Stimulated activated CD4-positive, alpha-beta T cell treated with anti-CD3 and anti-CD28 coated beads, Interleukin-1b, Interleukin-23, amount 100 ng/mL, for 48 hours (primary cell): ENCODE measurements at places on chromosomes 5 and 9.
A peak's percentile ranks its signal among the peaks of the same experiment; 100 is the strongest.

GRCh38 chr5:139958432-139959148 is 84.5 kb downstream of the NRG2 start:
- no peak for DNase-seq

- no peak for DNase-seq
These were observed 368 bp downstream of the SURF1 start for GRCh38 chr9:133355881-133356357.

- no peak for DNase-seq
These were observed 104.6 kb downstream of the MED10 start for GRCh38 chr5:6273749-6274148.

- no peak for DNase-seq
These were observed 624.5 kb downstream of the RAB3C start for GRCh38 chr5:59207401-59207800.

- no peak for DNase-seq
These were observed 1.5 kb upstream of the IL7R start for GRCh38 chr5:35855187-35855586.

DNA sequence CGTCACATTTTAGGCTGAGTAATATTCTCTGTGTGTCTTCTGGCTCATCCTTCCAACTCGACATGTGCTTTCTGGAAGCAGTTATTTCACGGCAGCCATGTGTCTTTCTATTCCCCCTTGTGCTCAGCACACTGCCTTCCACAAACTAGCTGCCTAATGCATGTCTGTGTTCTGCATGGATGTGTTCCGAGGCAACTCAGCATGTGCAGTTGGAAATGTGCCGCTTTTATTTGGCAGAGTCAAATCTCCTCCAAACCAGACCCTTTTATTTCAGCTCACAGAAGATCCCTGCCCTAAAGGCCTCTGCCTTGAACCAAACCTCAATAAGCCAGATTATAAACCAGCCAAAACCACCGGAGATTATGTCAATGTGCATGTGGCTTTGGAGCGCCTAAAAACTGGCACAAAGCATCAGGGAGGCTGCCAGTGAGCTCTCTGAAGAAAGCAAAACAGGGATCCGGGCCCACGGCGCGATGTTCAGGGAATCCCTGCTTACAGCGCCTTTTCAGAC is 360.2 kb downstream of the DEPDC1B start:
- no peak for DNase-seq

DNA sequence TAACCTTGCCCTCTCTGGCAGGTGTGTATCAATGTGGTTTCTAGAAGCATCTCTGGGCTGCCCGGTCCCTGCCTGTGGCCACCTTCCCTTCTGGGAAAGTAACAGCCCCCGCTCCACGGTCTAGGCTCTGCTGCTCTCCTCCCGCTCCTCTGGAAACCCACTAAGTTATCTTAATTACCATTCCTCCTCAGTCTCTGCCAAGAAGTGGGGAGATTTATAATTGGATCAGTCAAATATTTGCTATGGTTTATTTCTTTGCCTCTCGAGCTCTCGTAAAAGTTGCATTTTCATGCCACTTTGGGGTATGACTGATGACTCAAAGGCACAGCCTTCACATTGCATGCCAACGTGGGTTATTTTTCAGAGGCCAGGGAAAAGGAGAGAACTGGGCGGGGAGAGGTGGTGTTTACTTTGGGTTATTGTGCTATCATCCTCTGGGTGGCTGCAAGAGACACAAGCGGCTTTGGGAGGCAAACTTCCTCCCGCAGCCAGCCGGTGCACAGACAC is 205.3 kb upstream of the WWC1 start:
- DNase-seq: no peak

GRCh38 chr9:35220659-35221338 is 59.0 kb downstream of the UNC13B start:
- DNase-seq: no peak

- DNase-seq: no peak
These were observed 31.1 kb downstream of the RORB start for GRCh38 chr9:74528207-74528606.

DNA sequence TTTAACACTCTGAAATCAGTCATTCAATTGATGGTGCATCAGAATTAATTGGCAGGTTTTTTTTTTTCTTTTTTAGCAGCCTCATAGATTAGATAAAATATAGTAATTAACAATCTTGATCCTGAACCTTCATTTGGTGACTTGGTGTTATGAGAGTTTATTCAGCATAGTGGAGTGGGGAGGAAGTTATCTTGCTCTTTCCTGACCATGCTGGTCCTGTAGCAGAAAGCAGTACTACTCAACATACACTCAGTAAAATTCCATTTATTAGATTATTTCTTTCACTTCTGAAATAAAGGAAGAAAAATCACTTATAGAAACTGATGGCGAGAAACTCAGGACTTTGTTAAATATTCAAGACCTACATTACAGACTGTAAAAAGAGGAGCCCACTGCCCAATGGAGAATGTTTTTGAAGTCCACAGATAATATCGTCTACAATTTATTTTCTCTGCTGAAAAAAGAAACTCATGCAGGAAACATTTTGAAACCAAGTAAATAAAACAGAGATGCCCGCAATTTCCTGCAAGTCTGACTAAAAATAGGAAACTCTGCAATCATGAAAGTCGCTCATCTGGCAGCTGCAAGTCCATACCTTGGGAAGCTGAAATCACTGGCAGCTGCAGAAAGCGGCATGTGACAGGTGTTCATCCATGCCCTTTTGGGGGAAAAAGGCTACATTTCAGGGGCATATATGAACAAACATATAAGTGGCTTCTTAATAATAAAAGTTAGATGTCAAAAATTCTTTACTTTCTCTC is 233.2 kb upstream of the RFX3 start:
- DNase-seq: no peak

- no peak for DNase-seq
These were observed 1731.2 kb upstream of the CDH6 start for GRCh38 chr5:29462241-29462640.

DNA sequence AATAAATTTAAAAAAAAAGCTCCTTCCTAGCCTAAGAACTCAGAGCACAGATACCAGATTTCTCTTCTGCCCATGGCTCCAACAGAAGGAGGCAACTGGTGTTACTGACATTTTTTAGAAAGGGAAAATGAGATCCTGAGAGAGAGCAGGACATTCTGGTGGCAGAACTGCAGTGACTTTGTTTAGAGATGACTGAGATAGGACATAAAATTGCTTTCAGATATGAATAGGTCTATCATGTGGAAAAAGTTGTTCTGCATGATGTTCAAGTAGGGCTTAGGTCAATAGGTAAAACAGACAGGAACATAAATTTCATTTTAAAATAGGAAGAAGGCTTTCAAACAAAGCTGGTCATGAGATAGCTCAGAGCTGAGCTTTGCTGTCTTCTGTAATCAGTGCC is 49.6 kb downstream of the NIPAL4 start:
- DNase-seq: no peak

GRCh38 chr5:82911910-82912309 is 165.3 kb downstream of the TMEM167A start:
- DNase-seq: no peak

GRCh38 chr5:142012186-142012785 is 541 bp downstream of the GNPDA1 start:
- DNase-seq: peak; percentile 71

- peak; percentile 63 for DNase-seq
These were observed 1.3 kb downstream of the MAP3K1 start for GRCh38 chr5:56816546-56817081.

DNA sequence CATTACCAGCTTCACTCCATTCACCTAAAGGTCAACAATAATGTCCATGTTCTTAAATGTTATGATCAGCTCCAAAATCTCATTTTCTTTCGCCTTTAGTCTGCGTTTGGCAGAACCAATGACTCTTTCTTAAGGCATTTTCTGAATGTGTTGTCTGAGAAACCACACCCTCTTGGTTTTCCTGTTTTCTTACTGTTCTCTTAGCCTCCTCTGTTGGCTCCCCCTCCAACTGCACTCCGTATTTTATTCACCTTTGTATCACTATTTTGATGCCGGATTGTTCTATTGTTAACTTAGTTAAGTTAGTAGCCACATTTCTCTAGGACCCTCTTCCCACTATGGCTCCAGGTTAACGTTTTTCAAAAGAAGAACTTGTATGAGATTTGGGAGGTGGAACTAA is 185.6 kb downstream of the DMAC1 start:
- DNase-seq: no peak
